ENCODE measurements at places on chromosomes 6 and 20. TPM values are rescaled to one million over a fixed set of nuclear protein-coding genes. Genes with fewer than 3 reads are reported as not detected.

BMP6 gene
- not detected for total RNA-seq

MOCS1 gene
- total RNA-seq: not detected

CLPSL1 gene
- total RNA-seq: not detected

ZNF76 gene
- total RNA-seq: 41.6 TPM

TMEM217 gene
- 3.9 TPM for total RNA-seq

AVP gene
- total RNA-seq: not detected

TNFRSF21 gene
- not detected for total RNA-seq

RSPO4 gene
- total RNA-seq: not detected

EYA2 gene
- not detected for total RNA-seq

SNX5 gene
- total RNA-seq: 141 TPM

HECA gene
- total RNA-seq: 59.1 TPM
